Common myeloid progenitor, CD34-positive (primary cell): ENCODE measurements at places on chromosomes 13 and 19.

DNA sequence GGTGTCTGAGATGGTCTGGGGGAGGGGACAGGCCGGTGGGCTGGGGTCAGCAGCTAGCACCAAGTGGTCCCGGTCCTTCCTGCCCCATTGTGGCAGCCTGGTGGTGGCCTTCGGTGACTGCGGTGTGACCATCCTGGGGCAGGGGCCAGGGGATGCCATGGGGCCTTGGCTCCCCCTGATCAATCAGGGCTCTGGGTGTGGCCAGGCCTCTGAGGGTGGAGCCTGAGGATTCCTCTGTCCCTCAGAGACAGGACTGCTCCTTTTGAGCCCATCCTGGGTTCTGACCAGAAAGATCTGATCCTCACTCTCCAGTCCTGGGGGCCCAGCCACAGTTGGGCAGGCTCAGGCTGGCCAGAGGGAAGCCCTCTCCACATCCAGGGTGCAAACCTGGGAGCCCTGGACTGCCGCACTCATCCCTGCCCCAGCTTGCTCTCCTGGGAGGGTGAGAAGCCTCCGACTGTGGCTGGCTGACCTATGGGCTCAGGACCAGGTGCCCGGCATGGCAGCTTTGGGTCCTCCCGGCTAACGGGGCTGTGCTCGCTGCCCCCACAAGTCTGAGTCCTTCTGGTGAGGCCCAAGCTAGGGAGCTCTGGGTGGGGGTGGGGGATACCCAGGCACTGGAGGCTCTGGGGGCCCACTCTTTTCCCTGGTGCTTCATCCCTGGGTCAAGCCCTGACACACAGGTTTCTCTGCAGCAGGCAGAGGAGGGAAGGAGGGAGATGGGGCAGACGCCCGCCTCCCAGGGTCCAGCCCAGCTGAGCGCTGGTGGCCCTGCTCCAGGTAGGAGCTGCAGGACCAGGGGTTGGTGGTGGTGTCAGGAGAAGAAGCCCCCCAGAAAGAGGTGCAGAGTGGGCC is 59.5 kb downstream of the IER2 start:
- no peaks in the 10 kb centered on the region for H3K36me3 ChIP-seq
- no peak overlapping the region for H3K27ac ChIP-seq
- peaks cover 17% of the 10 kb centered on the region for H3K4me1 ChIP-seq
- DNase-seq = no peak

DNA sequence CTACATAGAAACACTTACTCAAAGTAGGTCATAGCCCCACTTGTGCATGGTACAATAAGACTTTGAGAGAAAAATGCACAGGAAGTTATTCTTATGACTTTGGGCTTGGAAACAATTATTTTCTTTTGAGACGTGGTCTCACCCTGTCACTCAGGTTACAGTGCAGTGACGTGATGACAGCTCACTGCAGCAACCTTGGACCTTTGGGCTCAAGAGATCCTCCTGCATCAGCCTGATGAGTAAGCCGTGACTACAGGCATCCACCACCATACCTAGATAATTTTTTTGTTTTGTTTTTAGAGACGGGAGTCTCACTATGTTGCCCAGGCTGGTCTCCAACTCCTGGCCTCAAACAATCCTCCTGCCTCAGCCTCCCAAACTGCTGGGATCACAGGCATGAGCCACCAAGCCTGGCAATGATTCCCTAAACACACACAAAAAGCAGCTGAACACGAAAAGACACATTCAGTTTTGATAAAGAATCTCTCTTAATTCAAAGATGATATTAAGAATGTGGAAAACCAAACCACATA is 17.9 kb downstream of the NLRP9 start:
- no peaks in the 10 kb centered on the region for H3K4me1 ChIP-seq
- H3K27ac ChIP-seq = no peak overlapping the region
- peaks cover 2% of the 10 kb centered on the region for H3K27me3 ChIP-seq
- no peaks in the 10 kb centered on the region for H3K36me3 ChIP-seq
- H3K4me3 ChIP-seq = no peak overlapping the region

DNA sequence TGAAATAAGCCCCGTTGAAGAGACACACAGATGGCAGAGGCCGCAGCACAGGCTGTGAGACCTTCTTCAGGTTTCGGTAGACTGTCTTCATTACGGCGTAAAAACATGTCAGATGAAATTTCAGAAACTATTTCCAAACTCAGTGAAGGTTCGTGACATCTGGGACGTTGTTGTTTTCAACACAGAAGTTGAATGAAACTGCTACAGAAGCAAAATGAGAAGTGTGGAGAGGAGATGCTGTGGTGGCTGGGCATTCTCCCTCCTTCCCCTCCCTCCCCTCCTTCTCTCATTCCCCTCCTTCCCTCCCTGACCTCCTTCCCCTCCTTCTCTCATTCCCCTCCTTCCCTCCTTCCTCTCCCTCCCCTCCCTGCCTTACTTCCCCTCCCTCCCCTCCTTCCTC is 113.6 kb downstream of the ATP11A start:
- no peak overlapping the region for H3K27ac ChIP-seq
- no peaks in the 10 kb centered on the region for H3K27me3 ChIP-seq
- DNase-seq = no peak
- H3K36me3 ChIP-seq = peaks cover 2% of the 10 kb centered on the region
- H3K4me3 ChIP-seq = no peak overlapping the region

- no peak overlapping the region for H3K4me3 ChIP-seq
- no peaks in the 10 kb centered on the region for H3K27me3 ChIP-seq
- DNase-seq = no peak
- no peaks in the 10 kb centered on the region for H3K36me3 ChIP-seq
Measured at GRCh38 chr13:61774903-61775302, 359.3 kb upstream of the PCDH20 start.

- H3K36me3 ChIP-seq = peaks cover 70% of the 10 kb centered on the region
- DNase-seq = no peak
- peaks cover 22% of the 10 kb centered on the region for H3K4me1 ChIP-seq
- no peak overlapping the region for H3K4me3 ChIP-seq
Measured at GRCh38 chr19:47499371-47499770, 15.4 kb upstream of the KPTN start.

DNA sequence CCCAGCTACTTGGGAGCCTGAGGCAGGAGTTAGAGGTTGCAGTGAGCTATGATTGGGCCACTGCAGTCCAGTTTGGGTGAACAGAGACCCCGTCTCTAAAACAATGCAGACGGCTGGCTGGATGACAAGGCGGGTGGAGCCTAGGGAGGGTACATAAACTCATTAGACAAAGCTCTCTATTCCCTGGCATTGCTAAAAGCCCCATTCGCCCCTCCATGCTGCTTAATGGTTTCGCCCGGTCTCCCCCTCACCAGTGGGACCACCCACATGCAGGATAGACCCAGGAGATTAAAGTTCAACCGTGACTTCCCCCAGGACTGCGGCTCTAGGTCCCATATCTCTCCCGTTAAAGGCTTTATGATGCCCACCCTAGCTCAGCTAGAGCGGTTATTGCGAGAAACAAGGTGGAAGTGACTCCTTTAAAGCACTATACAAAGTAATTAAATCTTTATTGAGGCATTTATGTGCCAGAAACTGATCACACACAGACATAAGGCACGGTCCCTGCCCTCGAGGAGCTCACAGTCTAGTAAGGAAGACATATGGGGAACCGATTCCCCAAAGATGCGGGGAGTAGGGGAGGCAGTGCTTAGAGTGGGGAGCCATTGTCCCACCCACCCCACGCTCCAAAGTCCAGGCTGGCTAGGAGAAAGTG is 4.9 kb downstream of the LYPD3 start:
- peaks cover 2% of the 10 kb centered on the region for H3K27me3 ChIP-seq
- H3K4me1 ChIP-seq = peaks cover 21% of the 10 kb centered on the region
- no peak overlapping the region for H3K4me3 ChIP-seq

DNA sequence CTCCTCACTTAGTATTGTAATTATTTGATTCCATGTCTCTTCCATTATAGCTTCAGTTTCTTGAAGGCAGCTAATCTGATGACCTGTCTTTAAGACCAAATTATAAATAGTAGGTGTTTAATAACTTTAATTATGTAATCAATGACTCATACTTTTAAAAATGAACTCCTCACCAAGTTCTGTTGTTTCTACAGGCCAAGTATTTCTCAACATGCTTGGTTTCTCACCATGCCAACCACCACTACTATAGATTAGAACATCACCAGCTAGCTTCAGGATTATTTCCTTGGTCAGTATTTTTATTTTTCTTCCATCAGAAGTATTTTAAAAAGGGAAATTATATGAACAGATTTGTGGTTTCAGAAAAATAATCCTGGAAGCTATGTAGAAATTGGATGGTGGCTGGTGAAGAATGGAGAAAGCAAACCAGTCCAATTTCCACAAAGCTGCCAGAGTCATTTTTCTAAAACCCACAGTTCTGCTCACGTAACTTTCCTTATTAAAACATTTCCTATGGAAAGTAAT is 237.7 kb upstream of the DACH1 start:
- no peak overlapping the region for H3K27ac ChIP-seq
- no peak for DNase-seq
- no peaks in the 10 kb centered on the region for H3K36me3 ChIP-seq
- no peak overlapping the region for H3K4me3 ChIP-seq
- H3K4me1 ChIP-seq = no peaks in the 10 kb centered on the region

DNA sequence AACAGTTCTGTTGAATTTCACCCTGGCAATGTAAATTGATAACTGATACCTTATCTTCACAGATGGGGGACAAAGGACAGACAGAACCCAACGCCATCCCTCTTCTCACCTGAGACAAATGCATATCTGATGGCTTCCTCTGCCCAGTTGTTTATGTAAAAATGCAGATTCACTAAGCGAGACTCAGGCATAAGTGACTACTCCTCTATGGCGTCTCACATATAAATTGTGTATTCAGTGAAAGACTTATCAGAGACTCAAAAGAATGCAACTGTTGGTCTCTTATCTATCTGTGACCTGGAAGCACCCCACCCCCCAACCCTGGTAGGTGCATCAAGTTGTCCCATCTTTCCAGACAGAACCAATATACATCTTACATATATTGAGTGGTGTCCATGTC is 13.3 kb upstream of the CALM3 start:
- DNase-seq = no peak
- H3K36me3 ChIP-seq = no peaks in the 10 kb centered on the region
- no peak overlapping the region for H3K4me3 ChIP-seq

GRCh38 chr13:110339975-110340550 is 33.0 kb downstream of the COL4A2 start:
- H3K27ac ChIP-seq = no peak overlapping the region
- DNase-seq = no peak
- H3K27me3 ChIP-seq = peaks cover 36% of the 10 kb centered on the region
- no peak overlapping the region for H3K4me3 ChIP-seq
- peaks cover 12% of the 10 kb centered on the region for H3K4me1 ChIP-seq

DNA sequence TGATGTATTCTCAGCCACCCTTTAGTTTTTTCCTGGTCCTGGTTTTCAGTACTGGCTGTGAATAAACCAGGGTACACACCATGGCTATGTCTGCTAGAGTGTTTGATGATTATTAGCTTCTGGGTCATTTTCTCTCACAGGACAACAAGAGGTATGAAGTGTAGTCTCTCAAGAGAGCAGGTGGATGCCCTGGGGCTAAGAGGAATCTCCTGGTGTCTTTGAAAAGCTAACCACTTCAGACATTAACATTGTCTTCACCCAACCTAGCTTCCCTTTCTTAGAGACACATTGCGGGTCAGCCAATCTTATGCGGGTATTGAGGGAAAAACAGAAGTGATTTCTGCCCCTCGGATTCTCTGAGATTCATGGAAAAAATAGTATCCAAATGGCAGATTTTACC is 1.6 kb downstream of the ZNF730 start:
- peaks cover 9% of the 10 kb centered on the region for H3K4me1 ChIP-seq
- H3K27me3 ChIP-seq = no peaks in the 10 kb centered on the region

GRCh38 chr13:52785739-52786138 is 46.1 kb upstream of the CNMD start:
- no peaks in the 10 kb centered on the region for H3K36me3 ChIP-seq
- H3K27ac ChIP-seq = no peak overlapping the region
- no peak for DNase-seq

DNA sequence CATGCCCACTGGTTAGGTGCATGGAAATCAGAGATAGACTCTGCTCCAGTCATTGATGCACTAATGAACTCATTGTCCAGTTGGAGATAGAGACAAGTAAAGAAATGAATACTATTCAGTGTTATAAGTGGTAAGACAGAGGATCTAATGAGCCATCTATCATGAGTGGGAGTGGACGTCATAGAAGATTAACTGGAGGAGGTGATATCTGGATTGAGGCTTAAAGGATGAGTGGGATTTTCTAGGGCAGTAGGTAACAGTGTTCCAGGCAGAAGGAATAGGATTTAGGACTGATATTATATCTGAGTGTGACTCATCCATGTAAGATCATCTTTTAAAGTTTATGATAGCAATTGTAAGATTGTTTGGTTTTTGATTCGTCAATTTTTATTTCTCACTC is 152.2 kb upstream of the CSNK1A1L start:
- H3K4me3 ChIP-seq = no peak overlapping the region
- no peaks in the 10 kb centered on the region for H3K27me3 ChIP-seq
- no peak overlapping the region for H3K27ac ChIP-seq
- H3K4me1 ChIP-seq = no peaks in the 10 kb centered on the region
